Naive thymus-derived CD4-positive, alpha-beta T cell (primary cell): ENCODE measurements at places on chromosomes 13 and 19. TPM values are rescaled to one million over a fixed set of nuclear protein-coding genes. Genes with fewer than 3 reads are reported as not detected.

Gene ARHGAP35
- 24.5 TPM for total RNA-seq

Gene ZNF284
- total RNA-seq: 4.4 TPM

DNA sequence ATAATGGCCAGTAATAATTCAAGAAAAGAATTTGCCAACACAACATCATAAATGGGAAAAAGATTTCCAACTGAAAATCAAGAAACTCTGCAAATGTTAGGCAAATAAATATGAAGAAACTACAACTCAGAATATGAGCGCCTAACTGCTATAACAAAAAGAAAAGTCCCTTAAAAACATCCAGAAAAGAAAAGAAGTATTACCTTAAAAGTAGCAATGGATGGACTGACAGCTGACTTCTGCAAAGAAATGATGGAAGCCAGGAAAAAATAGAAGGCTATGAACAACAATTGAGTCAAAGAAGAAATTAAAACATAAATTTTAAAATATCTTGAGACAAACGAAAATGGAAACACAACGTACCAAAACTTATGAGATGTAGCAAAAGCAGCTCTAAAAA, 482.3 kb upstream of the ZNF507 start:
- DNase-seq: no peak

DNA sequence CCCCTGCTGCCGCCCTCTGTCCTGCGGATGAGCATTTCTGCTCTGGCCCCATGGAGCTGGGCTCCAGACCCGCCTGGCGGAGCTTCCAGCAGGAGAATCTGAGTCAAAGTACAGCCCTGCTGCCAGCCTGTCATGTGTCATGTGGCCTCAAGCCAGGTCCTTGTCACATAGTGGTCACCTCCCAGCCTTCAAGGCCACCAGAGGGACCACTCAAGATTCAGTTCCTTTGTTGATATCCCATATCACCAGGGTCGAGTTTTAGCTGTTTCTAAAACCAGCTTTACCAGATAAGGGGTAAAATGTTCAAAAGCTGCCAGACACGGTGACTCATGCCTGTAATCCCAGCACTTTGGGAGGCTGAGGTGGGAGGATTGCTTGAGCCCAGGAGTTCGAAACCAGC, 13.4 kb downstream of the THOP1 start:
- DNase-seq: no peak

GRCh38 chr19:51006406-51006805, 5.0 kb upstream of the KLK8 start:
- no peak for DNase-seq

DNA sequence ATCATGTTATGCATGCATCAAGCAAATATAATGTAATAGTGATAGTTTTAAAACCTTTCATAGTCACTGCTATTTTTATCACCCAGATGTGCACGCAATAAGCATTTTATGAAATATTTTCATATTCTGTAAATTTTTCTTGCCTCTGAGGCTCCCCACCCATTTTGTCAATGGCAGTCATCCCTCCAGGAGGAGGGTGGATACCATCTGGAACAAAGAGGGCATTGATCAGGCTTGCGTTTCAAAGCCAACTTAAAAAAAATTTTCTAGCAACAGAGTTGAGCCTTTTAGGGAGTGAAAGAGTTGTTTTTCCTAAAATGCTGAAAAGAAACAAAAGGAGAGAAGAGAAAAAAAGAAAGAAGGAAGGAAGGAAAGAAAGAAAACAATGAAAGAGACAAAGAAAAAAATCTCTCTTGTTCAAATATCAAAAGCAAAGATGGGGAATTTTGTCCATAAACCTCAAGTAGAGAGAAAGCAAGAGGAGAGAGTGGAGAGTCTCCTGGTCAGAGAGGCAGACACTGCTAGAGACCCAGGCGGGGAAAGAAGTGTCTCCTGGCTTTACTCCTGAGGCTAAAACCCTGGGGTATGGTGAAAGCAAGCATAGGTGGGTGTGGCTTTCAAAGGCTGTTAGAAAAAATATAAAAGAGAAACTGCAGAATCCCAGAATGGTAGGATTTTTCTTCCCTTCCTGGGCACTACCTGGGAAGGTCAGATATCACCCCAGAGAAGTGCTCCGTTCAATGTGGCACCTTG, 63.6 kb upstream of the KLF12 start:
- no peak for DNase-seq

DNA sequence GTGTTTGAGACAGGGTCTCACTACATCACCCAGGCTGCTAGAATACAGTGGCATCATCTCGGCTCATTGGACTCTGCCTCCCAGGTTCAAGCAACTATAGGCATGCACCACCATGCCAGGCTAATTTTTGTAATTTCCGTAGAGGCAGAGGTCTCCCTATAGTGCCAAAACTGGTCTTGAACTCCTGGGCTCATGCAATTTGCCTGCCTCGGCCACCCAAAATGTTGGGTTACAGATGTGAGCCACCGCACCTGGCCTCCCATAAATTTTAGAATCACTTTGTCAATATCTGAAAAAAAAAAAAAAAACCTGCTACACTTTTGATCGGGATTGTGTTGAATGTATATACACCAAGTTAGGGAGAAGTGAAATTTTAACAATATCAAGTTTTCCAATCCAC, 11.9 kb upstream of the PLEKHF1 start:
- no peak for DNase-seq
